Urinary bladder (tissue), 4 donors: ENCODE measurements at places on chromosomes 11 and 22.

DNA sequence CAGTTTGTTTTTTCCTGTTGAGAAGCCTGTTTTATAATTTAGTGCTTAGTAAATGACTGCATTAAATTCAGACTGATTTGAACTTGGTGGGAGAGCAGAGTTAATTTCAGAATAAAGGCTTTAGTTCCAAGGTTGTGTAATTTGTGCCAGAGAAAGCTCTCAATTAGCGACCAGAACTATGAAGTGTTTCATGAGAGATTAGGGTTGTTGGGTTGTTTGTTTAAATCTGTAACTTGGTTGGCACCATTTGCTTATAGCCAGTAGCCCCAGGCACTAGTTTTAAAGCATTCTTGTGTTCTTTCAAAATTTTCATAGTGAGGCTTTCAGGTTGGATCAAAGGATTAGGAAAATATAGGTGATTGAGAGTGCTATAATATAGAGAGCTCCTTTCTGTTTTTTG, 25.5 kb downstream of the UVRAG start:
- no peak for DNase-seq

GRCh38 chr11:104771763-104772162, 126.5 kb downstream of the CASP12 start:
- DNase-seq, result no peak

GRCh38 chr22:45499746-45500145, 2.9 kb upstream of the FBLN1 start:
- no peak for DNase-seq

- DNase-seq, result no peak
Measured at GRCh38 chr22:21951931-21952465, 650 bp downstream of the PPM1F start.

- no peak for DNase-seq
Measured at GRCh38 chr11:27089746-27090145, 49.1 kb downstream of the BBOX1 start.

- DNase-seq, result no peak
Measured at GRCh38 chr11:106228996-106229395, 151.5 kb downstream of the AASDHPPT start.

DNA sequence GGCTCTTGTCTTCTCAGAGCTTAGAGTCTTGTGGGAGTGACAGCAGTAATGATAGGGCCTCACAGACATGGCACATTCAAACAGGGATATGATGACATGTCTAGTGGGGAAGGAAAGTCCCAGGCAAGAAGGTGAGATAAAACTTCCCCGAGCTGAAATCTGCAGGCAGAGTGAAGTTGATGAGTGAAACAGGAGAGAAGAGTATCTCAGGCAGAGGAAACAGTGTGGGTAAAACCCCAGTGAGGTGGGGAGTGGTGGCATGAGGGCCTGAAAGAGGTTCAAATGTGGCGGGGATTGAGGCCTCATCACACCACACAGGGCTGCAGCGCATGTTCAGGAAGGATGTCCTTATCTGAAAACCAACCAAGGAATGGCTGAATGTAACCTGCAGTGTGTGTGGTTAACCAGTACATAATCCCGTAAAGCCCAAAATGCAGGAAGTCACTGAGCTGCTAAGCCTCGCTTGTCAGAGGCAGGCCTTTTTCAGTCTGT, 153.8 kb upstream of the E2F8 start:
- DNase-seq, result no peak

GRCh38 chr11:42251984-42252383, 792.5 kb upstream of the LRRC4C start:
- DNase-seq, result no peak

GRCh38 chr11:75150879-75151278, at the start of gene SLCO2B1:
Gene SLCO2B1 (plus strand): TSS chr11:75151107. CDS start chr11:75151382, 275 bp downstream.
- no peak for DNase-seq

GRCh38 chr11:13947379-13947778, 15.1 kb upstream of the SPON1 start:
- DNase-seq, result no peak

DNA sequence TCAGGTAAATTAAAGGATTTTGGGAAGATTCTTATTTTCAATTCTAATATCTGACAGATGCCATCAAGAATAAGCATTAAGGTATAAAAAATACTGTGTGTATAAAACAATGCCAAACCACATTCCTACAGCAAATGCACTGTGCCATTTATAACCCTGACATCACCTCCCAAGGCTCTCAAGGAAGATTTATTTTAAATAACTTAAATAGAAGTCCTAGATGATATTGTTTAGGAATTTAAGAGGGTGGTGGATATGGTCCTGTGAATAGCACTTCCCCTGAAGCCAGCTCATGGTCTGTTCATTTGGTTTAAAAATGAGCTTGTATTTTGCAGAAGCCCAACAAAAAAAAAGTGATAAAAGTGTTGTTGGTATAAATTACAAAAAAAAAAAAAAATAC, 32.1 kb downstream of the PPIL2 start:
- no peak for DNase-seq

GRCh38 chr22:41846268-41846987, 13.5 kb downstream of the SREBF2 start:
- no peak for DNase-seq

DNA sequence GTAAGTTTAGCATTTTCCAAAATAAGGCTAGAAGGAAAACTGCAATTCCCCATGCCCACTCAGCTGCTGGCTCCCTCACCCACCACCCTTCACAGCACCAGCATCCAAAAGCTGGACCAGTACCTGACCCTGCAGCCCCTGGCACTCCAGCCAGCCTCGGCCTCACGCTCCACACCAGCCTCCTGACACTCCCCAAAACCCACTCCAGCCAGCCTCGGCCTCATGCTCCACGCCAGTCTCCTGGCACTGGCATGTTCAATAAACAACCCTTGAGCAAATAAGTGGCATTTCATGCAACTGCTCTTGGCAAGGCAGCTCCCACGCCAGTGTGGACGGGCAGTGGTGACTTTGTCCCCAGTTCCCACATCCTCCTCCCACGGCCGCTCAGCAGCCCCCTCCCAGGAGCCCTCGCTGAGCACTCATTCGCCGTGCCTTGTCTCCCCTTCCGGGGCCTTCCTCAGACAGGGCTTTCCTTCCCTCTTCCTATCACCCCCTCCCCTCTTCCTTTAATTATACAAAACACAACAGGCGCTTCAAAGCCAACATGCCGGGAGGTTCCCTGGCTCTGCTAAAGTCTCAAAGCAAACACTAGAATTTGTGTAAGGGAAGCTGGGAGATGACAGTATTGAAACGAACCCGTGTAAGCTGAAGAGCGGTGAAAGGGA, 6.8 kb downstream of the TOLLIP start:
- no peak for DNase-seq

- no peak for DNase-seq
Measured at GRCh38 chr11:128688031-128688713, 5.7 kb upstream of the FLI1 start.

- peak; percentile 85 for DNase-seq
Measured at GRCh38 chr11:12723421-12724300, 49.4 kb downstream of the TEAD1 start.

DNA sequence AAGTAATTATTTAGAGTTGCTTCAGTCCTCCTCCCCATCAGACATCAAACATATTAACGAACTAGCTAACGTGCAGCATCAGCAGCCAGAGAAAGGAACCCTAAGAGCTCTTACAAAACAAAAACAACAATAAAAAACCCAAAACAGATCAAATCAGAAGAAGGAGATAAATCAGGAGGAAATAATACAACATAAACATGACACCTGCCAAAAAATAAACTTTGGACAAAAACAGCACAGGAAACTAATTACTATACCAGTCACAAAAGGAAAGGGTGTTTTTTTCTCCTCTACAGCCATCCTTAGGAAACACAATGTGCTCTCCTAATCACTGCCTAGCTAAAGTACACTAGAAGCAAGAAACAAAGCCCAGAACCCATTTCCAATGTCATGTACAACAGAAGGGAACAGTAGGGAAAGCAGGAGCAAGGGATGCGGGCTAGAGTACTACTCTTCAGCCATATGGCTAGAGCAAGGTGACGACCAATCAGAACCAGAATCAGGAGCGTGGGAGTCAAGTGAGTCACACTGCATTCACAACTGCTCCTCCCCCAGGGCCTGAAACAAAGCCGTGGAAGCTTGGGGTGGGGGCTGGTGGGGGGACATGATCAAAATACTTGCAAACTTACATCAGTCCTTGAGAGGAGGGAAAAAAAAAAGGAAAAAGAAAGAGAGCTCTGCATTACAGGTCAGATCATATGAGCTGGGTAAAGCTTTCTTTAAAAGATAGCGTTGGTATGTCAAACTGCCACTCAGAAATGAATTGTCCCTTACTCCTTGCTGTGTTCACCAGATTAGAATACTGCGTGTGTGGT, 60.4 kb downstream of the LARGE2 start:
- no peak for DNase-seq

- peak; percentile 69 for DNase-seq
Measured at GRCh38 chr11:69311767-69312385, 17.9 kb downstream of the MYEOV start.

- DNase-seq, result no peak
Measured at GRCh38 chr22:17774206-17774925, at the start of gene BID. Gene BID (minus strand): TSS chr22:17774469. CDS start chr22:17750116, 24,353 bp downstream.

DNA sequence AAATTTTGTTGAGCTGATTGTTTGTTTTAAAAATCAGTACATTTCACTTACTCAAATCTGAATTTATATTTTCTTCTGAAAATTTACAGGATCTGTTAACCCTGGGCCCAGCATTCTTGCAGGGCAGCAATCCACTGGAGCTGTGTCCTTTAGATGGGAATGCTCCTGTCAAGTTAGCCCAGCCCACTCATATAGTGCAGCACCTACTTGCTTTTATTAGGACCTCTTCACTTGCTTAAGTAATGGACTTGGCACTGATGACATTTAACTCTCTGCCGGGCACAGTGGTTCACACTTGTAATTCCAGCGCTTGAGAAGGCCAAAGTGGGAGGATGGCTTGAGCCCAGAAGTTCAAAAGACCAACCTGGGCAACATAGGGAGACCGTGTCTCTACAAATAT, 89.6 kb downstream of the HSD17B12 start:
- DNase-seq, result no peak

DNA sequence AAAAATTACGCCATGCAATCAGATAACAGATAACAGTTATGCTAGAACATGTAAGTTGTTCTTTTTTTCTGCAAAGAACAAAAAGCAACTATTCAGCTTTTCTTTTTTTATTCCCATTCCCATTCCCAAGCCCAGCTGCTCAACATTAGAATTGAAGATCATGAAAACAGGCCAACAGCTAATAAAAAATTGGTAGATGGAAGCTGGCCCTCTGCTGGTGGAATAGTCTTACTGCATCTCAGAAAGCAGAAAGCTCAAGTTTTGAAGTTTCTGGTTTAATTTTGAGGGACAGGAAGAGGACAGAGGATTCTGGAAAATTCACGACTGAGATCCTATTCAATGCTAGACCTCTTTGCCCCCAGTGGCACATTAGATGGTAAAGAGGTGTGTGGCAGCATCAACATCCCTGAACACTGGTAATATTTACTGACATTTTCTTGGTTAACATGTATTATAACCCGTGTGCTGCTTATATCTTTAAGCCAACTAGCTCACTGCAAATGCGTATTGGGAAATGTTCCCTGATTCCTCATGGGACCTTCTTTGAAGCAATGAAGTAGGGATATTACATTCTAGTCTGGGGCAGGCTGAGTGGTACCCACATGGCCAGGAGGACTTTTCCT, 591.2 kb downstream of the OPCML start:
- DNase-seq, result peak; percentile 52

- DNase-seq, result no peak
Measured at GRCh38 chr11:91981995-91982394, 242.6 kb upstream of the FAT3 start.

- no peak for DNase-seq
Measured at GRCh38 chr11:76523786-76524436, 79.1 kb downstream of the EMSY start.

- no peak for DNase-seq
Measured at GRCh38 chr11:77104727-77105126, 2.1 kb downstream of the OMP start.

- no peak for DNase-seq
Measured at GRCh38 chr11:13047884-13048283, 38.8 kb downstream of the RASSF10 start.

GRCh38 chr22:47292546-47293320, 530.3 kb downstream of the TBC1D22A start:
- no peak for DNase-seq

GRCh38 chr22:20093418-20094196, 13.6 kb downstream of the DGCR8 start:
- DNase-seq, result no peak

- no peak for DNase-seq
Measured at GRCh38 chr11:78784321-78785061, 209.8 kb upstream of the NARS2 start.

DNA sequence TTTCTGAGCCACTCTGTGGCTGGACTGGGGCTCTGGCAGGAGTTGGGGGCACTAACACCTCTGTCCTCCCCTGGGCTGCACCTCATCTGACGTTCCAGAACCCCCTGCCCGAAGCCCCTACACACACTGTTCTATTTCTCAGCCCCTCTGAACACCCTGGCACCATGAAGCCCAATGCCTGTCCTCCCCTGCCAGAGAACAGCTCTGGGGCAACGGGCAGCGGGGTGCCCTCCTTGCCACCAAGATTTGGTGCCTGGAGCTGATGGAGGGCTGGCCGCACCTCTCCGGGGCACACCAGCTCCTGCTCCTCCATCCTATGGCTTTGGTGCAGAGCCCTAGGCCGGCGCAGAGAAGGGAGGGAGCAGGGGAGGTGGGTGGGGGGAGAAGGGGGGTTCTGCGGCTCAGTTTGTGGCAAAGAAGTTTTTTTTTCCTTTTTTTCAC, 16.3 kb downstream of the DUSP8 start:
- no peak for DNase-seq

DNA sequence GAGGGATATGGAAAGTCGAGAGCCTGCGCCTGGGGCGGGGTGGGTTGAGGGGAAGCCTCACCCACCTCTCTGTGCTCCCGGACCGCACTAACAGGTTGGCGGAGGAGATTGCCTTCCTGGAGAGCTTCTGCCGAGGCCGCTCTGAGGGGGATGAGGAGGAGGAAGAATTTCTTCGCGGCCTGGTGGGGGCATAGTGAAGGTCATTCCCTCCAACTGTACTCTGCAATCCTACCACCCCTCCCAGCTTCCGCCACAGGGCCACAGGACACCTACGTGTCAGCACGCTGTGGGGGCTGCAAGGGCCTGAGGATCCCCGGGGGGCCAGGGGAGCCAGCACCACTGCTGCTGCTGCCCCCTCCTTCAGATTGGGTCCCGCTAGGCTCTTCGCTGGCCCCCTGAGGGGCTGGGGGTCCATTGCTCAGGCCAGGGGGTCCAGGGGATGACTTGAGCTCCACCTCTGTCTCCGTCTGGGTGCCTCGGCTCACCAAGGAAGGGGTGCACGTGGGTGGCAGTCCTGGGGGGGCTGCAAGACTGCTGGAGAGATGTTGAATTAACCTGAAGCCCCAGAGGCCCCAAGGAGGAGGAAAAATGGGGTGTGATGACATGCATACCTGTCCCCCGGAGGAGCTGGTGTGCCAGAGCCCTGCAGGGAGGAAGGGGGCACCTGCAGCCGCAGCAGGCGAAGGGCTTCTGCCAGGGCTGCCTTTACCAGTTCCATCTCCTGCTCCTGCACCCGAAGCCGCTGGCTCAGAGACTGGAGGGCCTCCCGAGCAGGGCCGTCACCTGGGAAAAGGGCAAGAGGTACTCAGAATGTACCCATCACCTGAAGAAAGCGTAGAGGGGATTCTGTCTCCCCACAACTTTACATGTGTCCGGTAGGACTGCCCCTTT, 1.5 kb downstream of the EML3 start:
- no peak for DNase-seq
